Stimulated activated CD4-positive, alpha-beta T cell treated with anti-CD3 and anti-CD28 coated beads, Interleukin-1b, Interleukin-23, amount 100 ng/mL, for 1 hour (primary cell): ENCODE measurements at places on chromosomes 11 and 22.

DNA sequence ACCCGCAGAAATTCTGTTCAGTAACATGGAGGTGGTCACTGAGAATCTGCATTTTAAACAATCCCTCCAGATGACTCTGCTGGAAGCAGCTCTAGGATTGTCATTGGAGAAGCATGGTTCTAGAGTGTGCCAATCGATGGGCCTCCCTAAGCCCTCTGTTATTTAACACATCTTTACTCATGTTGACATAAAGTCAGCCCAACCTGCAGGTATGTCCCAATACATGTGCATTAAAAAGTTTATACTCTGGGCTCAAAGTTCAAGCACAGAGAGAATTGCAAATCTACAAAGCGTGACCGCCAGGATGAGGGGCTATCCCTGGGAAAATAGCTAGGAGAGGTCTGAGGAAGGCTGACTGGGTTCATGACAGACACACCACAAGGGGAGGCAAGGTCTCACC lies 116.4 kb downstream of the KIRREL3 start:
- no peak for DNase-seq

- no peak for DNase-seq
These were observed 5.9 kb downstream of the CHKA start for GRCh38 chr11:68115285-68115684.

- DNase-seq, result no peak
These were observed 66.2 kb downstream of the FZD4 start for GRCh38 chr11:86889001-86889341.

- no peak for DNase-seq
These were observed 295.3 kb upstream of the SYN3 start for GRCh38 chr22:33353502-33353901.

GRCh38 chr11:1921574-1922141 lies 2.2 kb downstream of the TNNT3 start:
- no peak for DNase-seq

DNA sequence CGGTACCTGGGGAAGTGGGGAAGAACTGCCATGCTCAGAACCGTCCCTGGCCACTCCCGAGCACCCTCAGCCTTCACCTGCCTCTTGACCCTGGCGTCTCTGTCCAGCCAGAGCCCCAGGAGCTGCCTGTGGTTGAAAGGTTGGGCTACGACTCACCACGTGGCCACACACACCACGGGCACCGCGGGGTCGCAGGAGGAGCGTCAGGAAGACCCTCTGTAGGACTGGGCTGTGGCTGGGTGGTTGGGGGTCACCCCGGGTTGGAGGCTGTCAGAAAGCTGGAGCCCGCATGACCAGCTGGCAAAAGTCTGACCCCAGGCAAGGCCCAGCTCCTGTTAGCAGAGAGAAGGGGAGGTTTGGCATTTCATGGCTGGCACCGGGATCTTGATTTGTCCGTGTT lies 11.5 kb downstream of the KRTAP5-5 start:
- DNase-seq, result no peak

DNA sequence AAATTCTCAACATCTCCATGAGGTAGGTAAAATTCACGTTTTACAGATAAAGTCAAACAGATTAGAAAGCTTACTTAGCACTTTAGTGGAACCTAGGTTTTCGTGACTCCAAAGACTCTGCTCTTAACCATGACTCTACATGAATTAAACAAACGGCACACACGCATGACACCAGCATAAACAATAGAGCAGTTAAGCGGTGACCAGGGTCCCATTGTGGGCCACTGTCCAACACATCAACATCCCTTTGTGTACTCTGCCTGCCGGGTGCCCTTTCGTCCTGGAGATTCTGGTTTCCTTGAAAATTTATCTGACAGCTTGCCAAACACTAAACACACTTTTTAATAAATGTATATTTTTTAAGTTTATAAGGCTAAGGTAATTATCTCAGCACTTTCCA lies 941.7 kb downstream of the OPCML start:
- DNase-seq, result no peak

DNA sequence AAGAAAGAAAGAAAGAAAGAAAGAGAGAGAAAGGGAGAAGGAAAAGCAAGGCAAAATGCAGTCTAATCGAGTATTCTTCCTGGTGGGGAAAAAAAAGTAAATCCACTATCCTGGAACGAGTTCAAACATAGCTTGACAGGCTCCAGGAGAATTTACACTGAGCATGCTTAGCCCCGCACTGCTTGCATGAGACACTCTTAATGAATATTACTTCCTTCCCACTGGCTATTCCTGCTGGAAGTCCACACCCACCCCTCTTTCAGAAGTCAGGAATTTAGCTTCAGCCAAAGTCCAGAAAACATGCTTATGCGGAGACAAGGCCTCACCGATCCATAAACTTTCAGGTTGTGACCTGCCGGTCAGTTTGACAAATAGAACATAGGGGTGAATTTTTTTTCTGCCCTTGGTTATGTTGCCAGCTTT lies 251.8 kb upstream of the BLID start:
- DNase-seq, result no peak

DNA sequence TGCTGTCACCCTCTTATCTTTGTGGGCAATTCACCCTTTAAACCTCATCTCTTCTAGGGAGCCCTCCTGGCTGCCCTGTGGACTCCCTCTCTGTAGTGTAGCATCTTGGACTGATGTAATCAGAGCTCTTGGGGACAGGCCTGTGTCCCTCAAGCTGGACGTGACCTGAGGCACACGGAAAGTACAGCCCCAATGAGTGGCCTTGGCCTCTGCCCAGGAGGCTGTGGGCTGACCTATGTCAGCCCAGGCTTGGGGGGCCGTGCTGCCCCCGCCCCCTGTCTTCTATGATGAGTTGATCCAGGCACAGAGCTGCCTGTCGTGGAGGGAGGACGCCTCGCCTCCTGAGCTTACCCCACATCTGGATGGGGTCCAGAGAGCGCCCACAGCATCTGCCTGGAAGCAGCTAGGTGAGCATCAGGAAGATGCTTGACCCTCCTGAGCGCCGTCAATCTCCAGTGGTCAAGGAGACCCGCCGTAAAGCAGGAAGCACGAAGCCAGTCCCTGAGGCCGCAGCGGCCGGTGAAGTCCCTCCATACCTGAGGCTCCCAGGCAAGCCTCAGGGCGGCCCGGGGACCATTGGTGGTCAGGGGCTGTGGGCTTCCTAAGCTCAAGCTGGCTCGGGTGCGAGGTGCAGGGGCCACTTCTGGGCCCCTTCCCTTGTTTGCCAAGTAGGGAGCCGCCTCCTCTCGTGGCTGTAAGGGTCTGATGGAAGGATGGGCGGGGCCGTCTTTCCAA lies 1136.9 kb downstream of the BRD1 start:
- no peak for DNase-seq

DNA sequence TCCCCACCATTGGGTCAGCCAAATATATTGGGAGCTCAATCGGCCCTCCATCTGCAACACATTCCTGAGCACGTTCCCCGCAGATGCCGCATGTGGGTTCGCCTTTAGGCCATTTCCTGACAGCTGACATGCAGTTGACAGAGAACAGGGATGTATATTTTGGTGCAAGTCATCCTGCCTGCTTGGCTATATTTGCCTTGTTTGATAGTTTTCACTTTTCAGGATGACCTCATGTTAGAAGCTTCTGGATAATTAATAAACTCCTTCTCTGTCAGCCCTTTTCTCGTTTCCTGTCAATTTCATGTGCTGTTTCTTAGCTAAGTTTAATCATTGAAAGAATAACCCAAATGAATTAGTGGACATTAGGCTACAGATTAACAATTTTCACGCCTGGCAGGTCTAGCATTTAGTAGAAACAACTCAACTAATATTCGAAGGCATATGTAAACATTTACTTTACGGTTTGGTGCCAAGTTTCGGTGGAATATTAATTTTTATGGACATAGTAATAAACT lies 105.8 kb upstream of the SLC5A12 start:
- DNase-seq, result no peak

GRCh38 chr11:78788533-78788932 lies 213.9 kb upstream of the NARS2 start:
- no peak for DNase-seq

- DNase-seq, result no peak
These were observed at the start of gene WNT11 for GRCh38 chr11:76206327-76207081. Gene WNT11 (minus strand): TSS chr11:76206502. CDS start chr11:76206407, 95 bp downstream.

DNA sequence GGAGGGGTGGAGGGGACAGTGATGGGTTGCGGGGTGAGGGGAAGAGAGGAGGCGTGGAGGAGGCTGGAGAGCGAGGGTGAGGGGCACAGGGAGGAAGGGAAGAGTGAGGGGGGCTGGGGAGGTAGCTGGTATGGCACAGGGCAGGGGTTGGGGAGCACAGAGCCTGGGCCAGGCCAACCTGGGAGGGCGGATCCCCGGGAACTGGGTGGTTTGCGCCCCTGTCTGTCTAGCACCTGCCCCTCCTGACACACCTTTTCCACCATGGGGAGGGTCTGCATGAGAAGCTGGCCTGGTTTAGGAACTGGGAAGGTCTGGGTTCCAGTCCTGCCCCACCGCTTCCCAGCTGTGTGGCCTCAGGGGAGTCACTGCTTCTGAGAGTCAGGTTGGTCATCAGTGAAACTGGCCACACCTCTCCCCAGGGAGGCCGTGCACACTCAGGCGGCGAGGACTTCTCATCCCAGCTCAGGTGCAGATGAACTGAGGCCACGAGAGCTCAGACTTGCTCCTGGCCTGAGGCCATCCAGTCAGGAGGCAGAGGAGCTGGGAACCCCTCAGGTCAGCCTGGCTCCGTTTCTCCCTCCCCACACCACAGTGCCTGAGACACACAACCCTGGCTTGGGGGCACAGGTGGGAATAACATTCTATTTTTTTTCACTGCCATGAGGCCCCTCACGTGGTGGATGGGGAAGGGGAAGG lies 95.6 kb downstream of the PHF21B start:
- no peak for DNase-seq

DNA sequence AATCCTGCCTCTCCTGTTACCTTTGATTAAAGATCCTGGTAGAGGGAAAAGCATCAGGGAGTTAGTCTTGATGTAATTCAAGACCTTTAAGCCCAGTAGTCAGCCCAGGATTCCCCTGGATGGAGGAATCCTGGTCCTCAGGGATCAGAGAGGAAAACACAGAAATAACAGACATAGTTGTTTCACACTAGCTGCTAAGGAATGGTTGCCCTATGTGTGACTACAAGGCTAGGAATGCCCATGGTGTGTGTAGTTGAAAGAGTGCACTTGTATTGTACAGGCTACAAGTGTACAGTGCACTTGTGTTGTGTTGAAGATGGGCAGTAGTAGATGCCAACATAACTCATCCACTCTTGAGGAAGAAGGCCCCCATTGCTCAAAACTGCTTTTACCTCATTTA lies 226.8 kb downstream of the AASDHPPT start:
- DNase-seq, result no peak

- DNase-seq, result no peak
These were observed 49.0 kb upstream of the TTC12 start for GRCh38 chr11:113265362-113265761.

GRCh38 chr22:38850941-38851849 lies 7.4 kb upstream of the NPTXR start:
- DNase-seq, result no peak

DNA sequence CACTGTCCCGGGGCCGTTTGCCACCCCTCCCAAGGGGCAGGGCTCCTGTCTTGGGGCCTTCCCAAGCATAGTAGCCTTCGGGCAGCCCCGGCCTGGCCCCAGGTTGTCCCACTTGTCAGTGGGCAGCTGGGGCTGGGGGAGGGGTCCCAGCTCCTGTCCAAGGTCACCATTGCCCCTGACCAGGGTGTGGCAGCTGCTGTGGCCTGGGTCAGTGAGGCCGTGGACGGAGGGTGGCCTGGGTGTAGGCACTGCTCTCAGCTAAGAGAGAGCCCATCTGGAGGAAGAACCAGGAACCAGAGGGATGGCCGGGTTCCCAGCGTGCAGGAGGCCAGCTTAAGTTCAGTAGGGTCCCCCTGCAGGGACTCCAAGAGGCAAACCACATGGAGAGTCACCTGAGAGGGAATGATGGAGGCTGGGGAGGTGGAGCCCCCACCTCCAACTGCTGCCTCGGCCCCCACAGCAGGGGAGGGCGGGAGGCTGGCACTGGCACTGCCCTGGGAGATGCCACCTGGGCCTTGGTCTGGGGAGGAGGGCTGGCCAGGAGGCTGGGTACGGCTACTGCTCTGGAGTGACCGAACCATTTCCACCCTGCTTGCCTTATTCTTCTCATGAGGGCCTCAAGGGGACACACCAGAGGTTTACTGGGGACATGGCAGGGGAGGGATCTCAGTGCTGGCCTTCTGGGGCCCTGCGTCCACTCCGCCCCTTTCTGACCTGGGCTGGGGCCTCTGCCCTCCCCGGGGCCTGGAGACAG lies 6.8 kb upstream of the CCDC188 start:
- no peak for DNase-seq

DNA sequence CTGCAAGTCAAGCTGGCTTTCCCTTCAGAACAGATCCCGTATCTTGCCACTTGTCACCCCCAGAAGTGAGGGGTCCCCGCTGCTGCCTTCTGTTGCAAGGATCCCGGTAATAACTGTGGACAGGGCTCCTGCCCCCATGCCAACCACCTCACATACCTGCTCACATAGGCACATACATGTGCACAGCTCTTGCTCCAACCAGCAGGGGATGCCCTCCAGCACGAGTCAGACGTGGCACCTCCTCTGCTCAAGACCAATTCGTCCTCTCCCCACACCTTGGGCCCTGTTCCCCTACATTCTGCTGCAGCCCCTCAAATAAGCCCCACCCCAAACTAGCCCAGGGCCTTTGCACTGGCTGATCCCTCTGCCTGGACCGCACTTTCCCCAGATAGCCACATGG lies 163.3 kb downstream of the CRYBB2 start:
- DNase-seq, result no peak

GRCh38 chr11:10398525-10398924 lies 56.5 kb upstream of the AMPD3 start:
- no peak for DNase-seq

- no peak for DNase-seq
These were observed 32.2 kb upstream of the ISX start for GRCh38 chr22:35033635-35034296.

DNA sequence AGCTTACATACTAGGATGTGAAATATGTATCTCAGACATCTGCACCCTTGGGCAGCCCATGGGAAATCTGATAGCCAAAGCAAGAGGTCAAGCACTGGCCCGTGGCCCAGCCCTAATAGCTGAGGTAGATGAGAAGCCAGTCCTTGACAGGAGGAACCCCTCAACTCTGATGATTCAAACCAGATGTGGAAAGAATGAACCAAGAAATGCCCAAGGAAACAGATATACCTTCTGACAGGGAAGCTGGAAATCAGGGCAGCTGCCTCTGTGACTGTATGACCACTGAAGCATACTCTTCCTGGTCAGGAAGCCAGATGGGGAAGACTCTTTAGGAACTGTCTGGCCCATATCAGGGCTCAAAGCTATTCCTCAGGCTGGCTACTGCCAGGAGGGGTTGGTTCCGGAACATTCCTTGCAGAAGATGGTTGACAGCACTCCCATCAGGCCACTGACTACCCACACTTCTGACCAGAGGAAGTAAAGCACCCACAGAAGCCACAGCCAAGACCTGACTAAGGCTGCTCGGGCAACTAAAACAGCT lies 124.2 kb downstream of the SWAP70 start:
- no peak for DNase-seq
